Mesothelial cell of epicardium (in vitro differentiated cells): ENCODE measurements at places on chromosomes 1 and 21.

DNA sequence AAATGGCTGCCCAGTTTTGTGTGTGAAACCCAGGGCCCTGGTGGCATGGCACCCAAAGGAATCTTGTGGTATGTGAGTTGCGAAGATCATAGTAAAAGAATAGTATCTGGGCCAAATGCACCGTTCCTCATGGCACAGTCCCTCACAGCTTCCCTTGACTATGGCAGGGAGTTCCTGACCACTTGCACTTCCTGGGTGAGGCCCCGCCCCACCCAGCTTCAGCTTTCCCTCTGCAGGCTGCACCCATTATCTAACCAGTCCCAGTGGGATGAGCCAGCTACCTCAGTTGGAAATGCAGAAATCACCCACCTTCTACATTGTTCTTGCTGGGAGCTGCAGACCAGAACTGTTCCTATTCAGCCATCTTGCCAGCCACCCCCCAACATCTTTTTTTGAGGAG, 63.0 kb downstream of the SLC5A9 start:
- peaks cover 2% of the 10 kb centered on the region for H3K36me3 ChIP-seq
- no peak overlapping the region for H3K4me3 ChIP-seq
- H3K4me1 ChIP-seq = no peaks in the 10 kb centered on the region
- no peak for DNase-seq
- no peaks in the 10 kb centered on the region for H3K27me3 ChIP-seq

- no peak overlapping the region for H3K4me3 ChIP-seq
- H3K27me3 ChIP-seq = no peaks in the 10 kb centered on the region
- H3K4me1 ChIP-seq = peaks cover under 1% of the 10 kb centered on the region
- DNase-seq = no peak
- H3K36me3 ChIP-seq = peaks cover 5% of the 10 kb centered on the region
These were observed 232.8 kb downstream of the SDCCAG8 start for GRCh38 chr1:243488459-243489157.

- H3K27ac ChIP-seq = no peak overlapping the region
- no peaks in the 10 kb centered on the region for H3K36me3 ChIP-seq
- H3K27me3 ChIP-seq = no peaks in the 10 kb centered on the region
- peaks cover 14% of the 10 kb centered on the region for H3K4me1 ChIP-seq
- no peak overlapping the region for H3K4me3 ChIP-seq
These were observed 1.6 kb downstream of the C1orf105 start for GRCh38 chr1:172421974-172422604.

- DNase-seq = no peak
- H3K4me1 ChIP-seq = no peaks in the 10 kb centered on the region
- H3K27ac ChIP-seq = no peak overlapping the region
- no peak overlapping the region for H3K4me3 ChIP-seq
- H3K27me3 ChIP-seq = peaks cover 49% of the 10 kb centered on the region
These were observed 98.0 kb upstream of the KCNJ6 start for GRCh38 chr21:38014298-38014697.

GRCh38 chr1:237416924-237417655, 375.1 kb downstream of the RYR2 start:
- no peak for DNase-seq
- peaks cover 5% of the 10 kb centered on the region for H3K36me3 ChIP-seq
- H3K27ac ChIP-seq = no peak overlapping the region
- H3K4me3 ChIP-seq = no peak overlapping the region

GRCh38 chr1:89608319-89608983, 24.5 kb upstream of the LRRC8C start:
- H3K27ac ChIP-seq = peak overlapping the region; percentile 35
- peaks cover 8% of the 10 kb centered on the region for H3K4me1 ChIP-seq
- H3K4me3 ChIP-seq = no peak overlapping the region
- no peak for DNase-seq
- H3K27me3 ChIP-seq = no peaks in the 10 kb centered on the region

- no peak overlapping the region for H3K4me3 ChIP-seq
- peaks cover 30% of the 10 kb centered on the region for H3K4me1 ChIP-seq
- no peak for DNase-seq
- H3K27me3 ChIP-seq = peaks cover 3% of the 10 kb centered on the region
- H3K36me3 ChIP-seq = no peaks in the 10 kb centered on the region
These were observed 5.9 kb downstream of the SLC2A7 start for GRCh38 chr1:9020305-9020704.
